ENCODE measurements at places on chromosomes 16 and 17.

GRCh38 chr16:1613211-1613622 is 1.1 kb downstream of the CRAMP1 start:
- DNase-seq = peak; percentile 29

DNA sequence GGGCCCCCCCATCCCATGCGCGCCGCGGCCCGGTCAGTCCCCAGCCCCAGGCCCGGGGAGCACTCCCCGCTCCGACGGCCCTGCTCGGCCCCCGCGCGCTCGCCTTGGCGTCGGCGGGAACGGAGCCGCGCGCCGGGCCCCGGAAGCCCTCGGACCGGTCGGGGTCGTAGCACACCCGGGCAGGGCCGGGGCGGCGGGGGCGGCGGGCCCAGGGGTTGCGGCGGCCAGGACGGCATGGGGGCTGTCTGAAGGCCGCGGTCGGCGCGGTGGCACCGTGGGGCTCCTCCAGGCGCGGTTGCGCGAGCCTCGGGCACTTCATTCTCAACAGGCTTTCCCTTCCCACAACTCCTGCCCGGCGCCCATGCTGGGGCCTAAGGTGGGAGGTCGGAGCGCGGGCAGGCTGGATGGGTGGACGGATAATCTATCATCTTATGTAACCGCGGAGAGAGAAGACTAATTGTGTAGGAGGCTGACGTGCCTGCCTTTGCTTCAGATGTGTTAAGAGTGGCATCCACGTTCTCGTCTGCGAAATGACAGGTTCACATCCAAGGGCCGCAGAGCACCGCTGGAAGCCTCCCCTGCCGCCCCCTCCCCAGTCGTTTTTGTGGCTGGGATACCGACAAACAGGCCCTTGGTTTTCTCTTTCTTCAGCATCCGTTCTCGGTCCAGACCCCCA is 708 bp downstream of the BAIAP2 start:
- DNase-seq = peak; percentile 49

DNA sequence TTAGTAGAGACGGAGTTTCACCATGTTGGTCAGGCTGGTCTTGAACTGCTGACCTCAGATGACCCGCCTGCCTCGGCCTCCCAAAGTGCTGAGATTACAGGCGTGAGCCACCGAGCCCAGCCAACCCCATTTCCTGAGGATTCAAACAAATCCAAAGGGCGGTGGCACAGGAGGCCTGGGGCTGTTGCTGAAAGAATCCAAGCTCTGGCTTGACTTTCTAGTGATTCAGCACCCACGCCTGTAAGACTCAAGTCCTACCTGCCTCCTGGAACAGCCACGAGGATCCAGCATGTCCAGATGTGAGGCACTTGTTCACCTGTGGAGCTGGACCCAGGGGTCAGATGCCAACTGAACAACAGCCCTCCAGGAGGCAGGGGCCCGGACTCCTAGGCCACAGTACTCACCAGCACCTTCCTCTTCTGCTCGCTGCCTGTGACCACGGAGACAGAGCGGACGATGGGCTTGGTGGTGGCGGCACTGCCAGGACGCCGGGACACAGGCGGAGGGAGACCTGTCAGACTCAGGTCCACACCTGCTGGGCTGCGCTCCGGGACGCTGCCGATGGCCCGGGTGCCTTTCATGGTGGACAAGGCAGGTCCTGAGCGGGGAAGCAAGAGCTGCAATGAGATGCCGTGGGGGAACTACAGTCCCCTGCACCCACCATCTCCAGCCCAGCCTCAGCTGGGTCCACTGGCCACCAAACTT is 3.1 kb downstream of the CEP131 start:
- DNase-seq = no peak

- DNase-seq = no peak
Observed at GRCh38 chr17:76297436-76297835, 10.6 kb downstream of the QRICH2 start.

DNA sequence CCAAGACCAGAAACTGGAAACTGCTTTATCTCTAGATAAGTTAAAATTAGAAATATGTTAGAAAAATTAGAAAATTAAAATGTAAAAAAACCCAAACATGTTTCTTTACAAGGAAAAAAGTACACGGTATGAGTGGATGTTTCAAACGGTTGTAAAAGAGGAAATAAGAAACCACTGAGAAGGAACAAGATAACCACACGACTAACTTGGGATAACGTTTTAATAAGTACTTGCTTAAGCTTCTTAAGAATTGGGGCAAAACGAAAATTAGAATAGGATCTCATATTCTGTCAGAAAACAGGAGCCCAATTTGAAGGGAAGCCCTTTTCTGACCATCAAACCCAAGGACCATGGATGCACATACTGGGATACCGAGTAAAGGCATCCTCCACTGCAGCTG is 31.0 kb downstream of the MBTPS1 start:
- DNase-seq = no peak

GRCh38 chr16:24776501-24777220 is 47.2 kb downstream of the TNRC6A start:
- peak; percentile 28 for DNase-seq

GRCh38 chr17:55577687-55578086 is 66.4 kb upstream of the SMIM36 start:
- DNase-seq = no peak

DNA sequence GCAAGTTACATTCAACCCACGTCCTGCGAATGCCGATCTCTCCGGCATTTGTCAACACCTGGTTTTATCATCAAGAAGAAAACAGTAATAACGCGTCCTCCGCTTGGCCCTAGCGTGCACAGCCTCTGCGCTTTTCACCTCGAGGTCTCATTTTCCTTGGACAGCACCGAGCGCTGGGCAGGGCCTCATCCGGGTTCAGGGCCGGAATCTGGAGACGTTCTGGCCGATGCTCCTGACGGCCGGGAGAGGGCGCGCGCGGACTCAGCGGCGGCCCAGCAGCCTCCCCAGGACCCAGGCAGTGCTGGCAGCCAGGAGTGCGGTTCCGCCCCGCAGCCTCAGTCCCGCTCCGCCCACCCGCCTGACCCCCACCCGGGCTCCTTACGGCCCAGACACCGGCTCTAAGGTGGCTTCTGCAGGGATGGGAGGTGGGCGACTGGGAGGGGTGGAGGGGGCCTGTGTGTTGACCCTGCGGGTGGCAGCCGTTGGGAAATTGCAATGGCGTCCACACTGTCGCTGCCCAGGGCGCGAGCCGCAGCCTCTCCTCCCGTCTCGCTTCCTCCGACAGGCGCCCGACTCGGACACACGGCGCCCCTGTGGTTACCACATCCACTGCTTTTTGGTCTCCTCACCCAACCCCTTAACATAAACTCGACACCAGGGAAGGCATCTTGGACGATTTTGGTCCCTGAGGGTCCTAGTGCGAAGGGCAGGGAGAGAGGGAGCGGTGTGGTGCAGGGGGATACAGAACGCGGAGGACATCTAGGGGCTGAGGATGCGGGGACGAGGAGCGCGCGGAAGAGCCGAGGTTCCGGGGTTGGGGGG is 7.4 kb upstream of the FLYWCH1 start:
- DNase-seq = peak; percentile 96

DNA sequence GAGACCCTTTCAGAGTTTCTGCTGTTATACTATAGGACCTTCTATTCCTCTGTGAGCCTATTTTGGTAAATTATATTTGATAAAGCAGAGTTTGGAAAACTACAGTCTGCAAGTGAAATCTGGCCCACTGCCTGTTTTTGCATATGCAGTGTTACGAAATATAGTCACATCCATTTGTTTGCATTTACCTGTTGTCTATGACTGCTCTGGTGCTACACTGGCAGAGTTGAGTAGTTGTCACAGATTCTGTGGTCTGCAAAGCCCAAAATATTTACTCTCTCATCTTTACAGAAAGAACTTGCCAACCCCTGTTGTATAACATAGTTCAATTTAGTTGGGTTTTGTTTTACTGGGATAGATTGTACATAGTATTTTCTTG is 42.3 kb downstream of the TNRC6A start:
- peak; percentile 37 for DNase-seq

- peak; percentile 78 for DNase-seq
Observed at GRCh38 chr16:57815987-57816745, 13.9 kb upstream of the KIFC3 start.

DNA sequence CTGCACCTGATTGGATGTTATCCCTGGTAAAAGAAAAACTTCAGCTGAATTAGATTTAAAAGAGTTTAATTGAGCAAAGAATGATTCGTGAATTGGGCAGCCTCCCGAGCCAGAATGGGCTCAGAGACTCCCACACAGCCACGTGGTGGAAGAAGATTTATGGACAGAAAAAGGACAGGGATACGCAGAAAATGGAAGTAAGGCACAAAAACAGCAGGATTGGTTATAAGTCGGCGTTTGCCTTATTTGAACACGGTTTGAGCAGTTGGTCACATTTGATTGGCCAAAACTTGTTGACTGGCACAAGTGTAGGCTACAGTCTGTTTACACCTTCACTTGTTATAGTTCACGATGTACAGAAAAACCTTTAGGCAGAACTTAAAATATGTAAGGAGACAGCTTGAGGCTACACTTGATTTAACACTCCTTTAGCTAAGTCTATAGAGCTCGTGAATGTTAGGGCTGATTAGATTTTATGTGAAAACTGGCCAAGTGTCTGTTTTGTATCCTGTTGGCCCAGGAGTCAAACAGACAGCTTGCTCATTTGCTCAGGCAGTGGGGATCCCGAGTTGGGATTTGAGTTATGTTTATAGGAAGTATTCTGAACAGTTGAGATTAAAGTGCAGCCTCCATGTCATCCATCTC is 119.5 kb upstream of the SHISA6 start:
- no peak for DNase-seq

GRCh38 chr17:33922971-33923370 is 332.1 kb upstream of the CCL2 start:
- DNase-seq = no peak

- no peak for DNase-seq
Observed at GRCh38 chr16:67265834-67266233, 13.5 kb upstream of the PLEKHG4 start.

- peak; percentile 64 for DNase-seq
Observed at GRCh38 chr17:34998205-34998604, 17.9 kb downstream of the LIG3 start.

DNA sequence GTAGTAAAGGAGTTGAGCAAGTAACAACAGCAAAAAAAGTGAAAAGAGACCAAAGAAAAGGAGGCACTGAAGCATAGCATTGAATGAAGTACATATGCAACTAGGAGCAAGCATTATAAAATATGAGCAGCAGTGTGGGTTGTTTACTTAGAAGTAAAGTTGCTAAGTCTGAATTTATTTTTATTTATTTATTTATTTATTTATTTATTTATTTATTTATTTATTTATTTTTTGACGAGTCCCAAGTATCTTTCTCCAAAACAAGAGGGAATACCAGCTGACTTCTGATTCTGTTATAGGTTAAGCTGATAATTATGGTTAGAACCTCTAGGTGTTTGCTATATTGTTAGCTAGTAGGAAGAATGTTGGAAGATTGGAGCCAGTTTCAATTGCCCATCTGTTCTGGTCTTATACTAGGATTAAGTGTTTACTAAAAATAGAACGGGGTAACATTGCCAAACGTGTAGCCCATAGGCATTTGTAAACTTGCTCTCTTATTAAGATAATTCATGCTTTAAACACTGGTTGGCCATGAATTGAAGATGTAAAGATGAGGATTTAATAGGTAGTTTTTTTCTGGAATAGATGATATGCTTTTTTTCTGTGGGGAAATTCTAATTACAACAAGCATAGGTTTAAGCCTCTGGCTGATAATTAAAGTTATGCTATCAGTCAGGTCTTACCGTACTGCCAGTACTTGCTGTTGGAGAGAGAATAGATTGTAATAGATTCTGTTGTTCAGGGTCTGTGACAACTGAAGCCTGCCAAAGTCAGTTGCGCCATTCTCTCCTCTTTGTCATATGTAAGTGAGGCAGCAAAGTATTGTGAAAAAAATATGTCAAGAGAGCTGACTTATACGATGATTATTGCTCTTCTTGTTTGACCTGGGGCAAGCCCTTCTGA is 66.7 kb downstream of the PPM1E start:
- peak; percentile 3 for DNase-seq

Measured in foreskin fibroblast (primary cell).